Cardiac muscle cell (in vitro differentiated cells and primary cell): ENCODE measurements at places on chromosomes 7 and 10. TPM values are rescaled to one million over a fixed set of nuclear protein-coding genes. Genes with fewer than 3 reads are reported as not detected.

GRCh38 chr10:79422178-79422892, 23.1 kb downstream of the ZCCHC24 start:
- no peaks in the 10 kb centered on the region for H3K36me3 ChIP-seq
- H3K4me1 ChIP-seq, result peaks cover 31% of the 10 kb centered on the region
- peak overlapping the region; percentile 81 for H3K27ac ChIP-seq
- no peak overlapping the region for H3K4me3 ChIP-seq

SH2D4B gene
- 0.18 TPM in 1 of 2 replicates, not detected in the other for total RNA-seq

DNA sequence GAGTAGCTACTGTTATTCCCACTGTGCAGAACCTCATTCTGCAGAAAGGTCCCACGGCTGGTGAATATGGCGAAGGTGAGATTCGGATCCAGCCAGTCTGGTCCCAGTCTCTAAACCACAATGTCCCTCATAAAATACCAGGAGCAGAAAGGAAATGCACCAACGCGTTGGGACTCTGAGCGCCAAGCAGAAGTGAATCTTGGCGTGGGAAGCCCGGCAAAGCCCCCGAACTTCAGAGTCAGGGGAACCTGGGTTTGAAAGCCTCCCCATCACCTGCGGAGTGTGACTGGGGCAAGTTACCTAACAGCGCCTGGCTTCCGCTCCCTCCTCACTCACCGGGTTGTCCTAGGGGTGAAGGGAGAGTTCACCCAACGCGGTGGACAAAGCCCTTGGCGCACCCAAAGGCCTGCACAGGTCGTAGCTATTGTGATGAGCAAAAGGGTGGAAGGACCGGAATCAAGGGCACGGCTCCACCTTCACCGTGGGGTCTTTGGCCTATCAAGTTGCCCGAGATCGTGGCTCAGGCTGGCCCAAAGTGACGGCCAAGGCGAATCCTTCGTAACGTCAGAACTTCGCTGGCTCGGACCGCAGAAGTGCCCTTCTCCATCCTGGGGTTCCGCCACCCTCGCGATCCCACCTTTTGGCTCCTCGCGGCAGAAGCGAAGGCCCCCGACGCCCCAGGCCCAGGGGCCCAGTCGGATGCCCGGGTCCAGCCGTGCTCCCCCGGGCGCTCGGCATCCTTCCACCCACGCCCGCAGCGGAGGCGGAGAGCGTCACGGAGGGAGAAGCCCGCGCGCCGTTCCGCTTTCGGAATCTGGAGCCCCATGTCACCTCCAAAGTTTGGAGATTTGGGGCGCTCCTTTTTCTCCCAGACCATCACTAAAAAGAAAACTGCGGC, 811 bp downstream of the RGS10 start:
- H3K27me3 ChIP-seq, result peaks cover 79% of the 10 kb centered on the region
- no peak overlapping the region for H3K27ac ChIP-seq
- H3K4me3 ChIP-seq, result peak overlapping the region; percentile 48
- peaks cover 10% of the 10 kb centered on the region for H3K4me1 ChIP-seq

DNA sequence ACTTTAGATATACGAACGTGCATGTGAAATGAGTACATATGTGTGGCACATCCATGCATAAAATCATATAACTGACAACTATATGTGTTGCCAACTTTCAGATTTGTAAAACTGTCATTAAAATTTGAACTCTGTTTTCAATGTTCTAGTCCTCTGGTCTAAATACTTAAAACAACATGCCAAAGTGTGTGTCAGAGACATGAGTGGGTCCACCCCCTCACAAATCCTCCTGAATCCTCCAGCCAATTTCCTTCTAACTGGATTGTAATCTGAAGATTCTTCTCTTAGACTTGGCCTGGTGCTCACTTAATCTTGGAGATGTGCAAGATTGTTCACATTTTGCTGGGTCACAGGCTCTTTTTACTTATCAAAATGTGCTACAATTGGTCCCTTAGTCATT, 184.1 kb downstream of the RELN start:
- no peaks in the 10 kb centered on the region for H3K27me3 ChIP-seq
- DNase-seq, result no peak
- no peak overlapping the region for H3K27ac ChIP-seq
- H3K4me3 ChIP-seq, result no peak overlapping the region
- H3K4me1 ChIP-seq, result peaks cover 5% of the 10 kb centered on the region

- no peaks in the 10 kb centered on the region for H3K4me1 ChIP-seq
- no peaks in the 10 kb centered on the region for H3K27me3 ChIP-seq
- H3K27ac ChIP-seq, result no peak overlapping the region
- peaks cover 16% of the 10 kb centered on the region for H3K36me3 ChIP-seq
Measured at GRCh38 chr7:66779669-66780409, 39.3 kb downstream of the RABGEF1 start.
